Activated B cell treated with CpG ODN at 0.5 μM for 24 hours (primary cell): ENCODE measurements at places on chromosomes 6 and 20. TPM values are rescaled to one million over a fixed set of nuclear protein-coding genes. Genes with fewer than 3 reads are reported as not detected.

The CGA gene
- not detected in 2 replicates for total RNA-seq

DNA sequence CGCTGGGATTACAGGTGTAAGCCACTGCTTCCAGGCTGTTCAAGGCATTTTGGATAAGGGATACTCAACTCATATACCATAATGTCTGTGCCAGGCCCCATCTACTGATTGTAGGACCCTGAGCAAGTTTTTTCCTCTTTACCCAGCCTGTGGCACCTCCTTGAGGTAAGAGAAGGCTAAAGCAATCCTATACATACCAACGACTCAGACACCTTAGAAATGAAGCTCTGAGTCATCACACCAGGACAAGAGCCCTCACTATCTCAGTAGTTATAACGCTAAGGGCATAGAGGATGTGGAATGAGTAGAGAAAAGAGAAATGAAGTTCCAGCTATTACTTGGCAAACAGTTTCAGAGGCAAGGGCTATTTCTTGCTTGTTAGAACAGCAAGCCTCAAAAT is 16.9 kb downstream of the NDRG3 start:
- DNase-seq, result no peak
- no peak overlapping the region for H3K27ac ChIP-seq
- peaks cover 4% of the 10 kb centered on the region for H3K4me1 ChIP-seq
- no peaks in the 10 kb centered on the region for H3K36me3 ChIP-seq

DNA sequence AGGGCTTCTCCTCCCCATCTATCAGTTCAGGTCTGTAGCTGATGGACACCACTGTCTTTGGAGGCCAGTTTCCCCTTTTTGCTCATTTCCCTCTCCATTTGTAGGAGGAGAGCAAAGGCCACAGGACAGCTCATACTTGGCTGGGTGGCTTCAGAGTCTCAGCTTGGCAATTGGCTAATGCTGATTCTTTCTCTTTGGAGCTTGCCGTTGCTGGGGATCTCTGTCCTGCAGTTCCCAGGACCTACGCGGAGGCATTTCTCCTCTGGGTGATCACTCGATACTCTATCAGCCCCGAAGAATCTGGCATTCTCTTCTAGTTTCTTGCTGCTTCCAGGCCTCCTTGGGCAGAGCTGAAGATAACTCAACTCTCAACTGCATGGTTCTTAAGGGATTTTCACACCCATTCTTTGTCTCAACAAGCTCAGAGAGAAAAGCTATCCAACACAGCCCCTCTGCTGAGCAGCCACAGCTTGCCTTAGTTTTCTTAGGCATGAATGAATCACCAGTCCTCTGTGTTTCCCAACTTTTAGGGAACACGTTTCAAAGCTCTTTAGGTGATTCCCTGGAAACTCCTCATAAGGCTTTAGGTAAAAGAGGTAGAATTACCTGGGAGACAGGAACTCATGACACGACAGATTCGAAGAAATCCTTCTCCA is 19.2 kb upstream of the SSR1 start:
- H3K27ac ChIP-seq, result no peak overlapping the region
- no peak overlapping the region for H3K4me3 ChIP-seq
- no peaks in the 10 kb centered on the region for H3K4me1 ChIP-seq
- no peak for DNase-seq
- no peaks in the 10 kb centered on the region for H3K27me3 ChIP-seq
- no peaks in the 10 kb centered on the region for H3K36me3 ChIP-seq

The PRICKLE4 gene
- 0.75 TPM in 1 of 2 replicates, not detected in the other for total RNA-seq

The EMILIN3 gene
- total RNA-seq, result not detected in 2 replicates

The ABRACL gene
- total RNA-seq, result 63.5 and 63.8 TPM in 2 replicates

GRCh38 chr6:50666089-50666488 is 47.2 kb upstream of the TFAP2D start:
- no peaks in the 10 kb centered on the region for H3K27me3 ChIP-seq
- no peaks in the 10 kb centered on the region for H3K36me3 ChIP-seq
- no peak overlapping the region for H3K27ac ChIP-seq

GRCh38 chr6:65569505-65569904 is 137.5 kb downstream of the EYS start:
- H3K27ac ChIP-seq, result no peak overlapping the region
- H3K4me3 ChIP-seq, result no peak overlapping the region

DNA sequence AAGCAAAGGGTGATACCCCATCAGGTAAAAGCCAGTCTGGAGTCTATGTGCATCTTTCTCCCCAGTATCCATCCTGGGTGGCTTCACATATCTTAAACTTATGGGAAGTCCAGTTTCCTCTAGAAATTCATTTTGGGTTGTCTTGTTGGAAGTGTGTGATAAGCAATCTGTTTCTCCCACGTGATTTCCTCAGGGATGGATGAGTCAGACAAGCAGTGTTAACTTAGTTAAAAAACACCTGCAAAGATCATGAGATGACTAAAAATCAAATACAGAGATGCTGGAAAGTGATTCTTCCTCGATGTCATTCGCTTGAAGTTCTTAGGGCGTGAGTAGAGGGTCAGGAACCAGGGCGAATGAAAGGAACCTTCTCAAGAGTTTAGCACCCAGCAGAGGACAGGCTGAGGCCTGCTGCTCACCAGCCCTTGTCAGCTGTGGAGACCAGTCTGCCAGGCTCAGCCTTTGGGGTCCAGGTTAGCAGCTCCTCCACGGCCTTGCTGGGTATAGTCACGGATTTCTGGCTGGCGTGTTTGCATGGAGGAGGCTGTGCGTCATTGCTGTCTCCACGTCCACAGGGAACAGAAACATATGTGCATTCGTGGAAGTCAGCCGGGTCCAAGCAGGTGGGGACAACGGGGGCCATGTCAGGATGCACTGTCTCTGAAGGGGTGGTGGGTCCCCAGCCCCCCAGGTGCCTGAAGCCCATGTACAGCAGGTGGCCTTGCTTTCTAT is 2.8 kb upstream of the PNPLA1 start:
- H3K27me3 ChIP-seq, result peaks cover 8% of the 10 kb centered on the region
- DNase-seq, result no peak
- H3K27ac ChIP-seq, result no peak overlapping the region
- H3K36me3 ChIP-seq, result no peaks in the 10 kb centered on the region

- no peak overlapping the region for H3K4me3 ChIP-seq
- peaks cover 22% of the 10 kb centered on the region for H3K27me3 ChIP-seq
- DNase-seq, result no peak
- H3K36me3 ChIP-seq, result peaks cover 8% of the 10 kb centered on the region
Measured at GRCh38 chr6:169787797-169788196, 36.4 kb downstream of the ERMARD start.

DNA sequence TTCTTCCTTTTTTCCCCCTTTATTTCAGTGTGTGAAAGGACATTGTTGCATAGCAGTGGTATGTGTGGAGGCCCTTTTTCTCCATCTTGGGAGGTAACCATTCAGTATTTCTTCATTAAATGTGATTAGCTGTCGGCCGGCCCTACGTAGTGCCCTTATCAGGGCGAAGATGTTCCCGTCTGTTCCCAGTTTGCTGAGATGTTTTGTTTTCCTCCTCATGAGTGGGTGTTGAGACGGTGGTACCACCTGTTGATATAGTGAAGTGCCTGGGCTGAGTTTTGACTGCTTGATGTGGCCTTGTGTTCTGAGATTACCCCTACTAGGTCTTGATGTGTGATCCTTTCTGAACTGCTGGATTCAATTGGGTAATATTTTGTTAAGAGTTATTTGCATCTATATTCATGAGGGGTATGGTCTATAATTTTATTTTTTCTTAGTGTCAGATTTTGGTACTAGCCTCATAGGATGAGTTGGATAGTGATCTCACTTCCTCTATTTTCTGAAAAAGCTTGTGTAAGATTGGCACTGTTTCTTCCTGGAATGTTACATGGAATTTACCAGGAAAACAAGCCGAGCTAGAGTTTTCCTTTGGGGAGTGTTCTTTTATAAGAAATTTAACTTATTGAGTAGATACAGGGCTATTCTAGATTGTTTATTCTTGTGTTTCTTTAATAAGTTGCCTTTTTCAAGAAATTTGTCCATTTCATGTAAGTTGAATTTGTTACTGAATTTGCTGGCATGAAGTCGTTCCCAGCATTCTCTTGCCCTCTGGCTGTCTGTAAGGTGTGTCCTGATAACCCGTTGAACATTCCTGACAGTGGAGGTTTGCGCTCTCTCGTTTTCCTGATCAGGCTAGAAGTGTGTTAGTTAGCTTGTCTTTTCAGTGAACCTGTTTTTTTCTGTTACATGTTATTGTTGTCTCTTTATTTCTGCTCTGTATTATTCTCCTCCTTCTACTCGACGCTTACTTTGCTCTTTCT is 4.3 kb downstream of the MTG2 start:
- H3K4me1 ChIP-seq, result peaks cover 39% of the 10 kb centered on the region
- no peak overlapping the region for H3K4me3 ChIP-seq
- no peaks in the 10 kb centered on the region for H3K27me3 ChIP-seq

- H3K27ac ChIP-seq, result no peak overlapping the region
- H3K36me3 ChIP-seq, result no peaks in the 10 kb centered on the region
- DNase-seq, result no peak
- H3K27me3 ChIP-seq, result no peaks in the 10 kb centered on the region
Measured at GRCh38 chr6:53815381-53816119, 20.7 kb downstream of the LRRC1 start.

DNA sequence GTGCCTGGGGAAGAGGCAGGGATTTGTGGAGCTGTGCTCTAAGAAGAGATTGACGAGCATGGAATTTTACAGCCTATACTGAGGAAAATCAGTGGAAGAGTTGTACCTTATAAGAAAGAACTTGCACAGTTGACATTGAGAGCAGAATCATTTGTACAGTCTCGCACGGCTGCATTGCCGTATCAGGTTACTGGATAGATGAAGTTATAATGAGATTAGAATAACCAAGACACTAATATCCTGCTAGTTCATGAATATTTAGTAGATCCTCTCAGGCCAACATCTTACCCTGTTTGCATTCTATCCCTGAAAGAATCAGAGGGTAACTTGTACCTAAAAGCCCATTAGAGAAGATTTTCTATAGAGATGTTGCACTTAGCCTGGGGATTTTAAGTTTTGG is 447.1 kb downstream of the PREX1 start:
- H3K4me1 ChIP-seq, result peaks cover under 1% of the 10 kb centered on the region
- no peak overlapping the region for H3K27ac ChIP-seq
- peaks cover 20% of the 10 kb centered on the region for H3K27me3 ChIP-seq
- no peak overlapping the region for H3K4me3 ChIP-seq
- no peak for DNase-seq

DNA sequence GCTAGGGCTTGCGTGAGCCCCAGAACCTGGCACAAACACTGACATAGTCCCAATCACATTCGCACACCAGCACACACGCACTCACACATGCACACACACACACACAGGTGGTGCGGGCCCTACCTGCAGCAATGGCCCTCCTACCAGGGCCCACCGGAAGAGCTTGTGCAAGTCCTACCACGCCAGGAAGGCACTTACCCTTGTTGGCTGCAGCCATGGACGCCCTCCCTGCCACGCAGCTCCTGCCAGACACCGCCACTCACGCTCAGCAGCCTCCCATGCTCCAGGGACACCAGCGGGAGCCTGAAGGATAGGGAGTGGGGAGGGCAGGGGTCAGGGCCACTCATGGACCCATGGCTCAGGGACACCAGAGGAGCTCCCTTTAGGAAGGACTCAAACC is 7.7 kb downstream of the ADISSP start:
- H3K4me1 ChIP-seq, result peaks cover 11% of the 10 kb centered on the region
- H3K36me3 ChIP-seq, result peaks cover 18% of the 10 kb centered on the region
- H3K27ac ChIP-seq, result no peak overlapping the region
- H3K4me3 ChIP-seq, result no peak overlapping the region
- H3K27me3 ChIP-seq, result no peaks in the 10 kb centered on the region
- no peak for DNase-seq

GRCh38 chr6:35552285-35552917 is 39.7 kb upstream of the TULP1 start:
- no peak for DNase-seq
- peaks cover 2% of the 10 kb centered on the region for H3K36me3 ChIP-seq
- no peak overlapping the region for H3K27ac ChIP-seq
- H3K27me3 ChIP-seq, result peaks cover 20% of the 10 kb centered on the region

GRCh38 chr20:41061155-41061554 is 32.5 kb downstream of the TOP1 start:
- no peak overlapping the region for H3K4me3 ChIP-seq
- no peak for DNase-seq
- peaks cover 41% of the 10 kb centered on the region for H3K36me3 ChIP-seq

DNA sequence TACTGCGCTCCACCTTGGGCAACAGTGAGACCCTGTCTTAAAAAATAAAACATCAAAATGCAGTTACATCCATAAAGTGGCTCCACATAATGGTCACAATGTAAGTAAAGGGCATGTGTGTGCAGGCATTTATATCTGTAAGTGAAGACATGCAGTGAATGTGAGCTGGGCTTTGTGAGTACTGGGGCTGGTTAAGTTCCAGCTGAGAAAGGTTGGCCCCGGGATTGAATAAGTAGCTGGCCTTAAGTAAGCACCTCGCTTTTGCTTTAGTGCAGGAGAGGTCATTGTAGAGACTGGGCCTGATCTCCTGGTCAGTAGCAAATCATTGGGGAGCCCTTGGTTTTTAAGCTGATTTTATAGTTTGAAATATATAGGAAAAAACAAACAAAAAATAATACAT is 8.0 kb downstream of the QKI start:
- DNase-seq, result no peak
- H3K4me3 ChIP-seq, result no peak overlapping the region
- peaks cover 55% of the 10 kb centered on the region for H3K4me1 ChIP-seq
- H3K36me3 ChIP-seq, result peaks cover 2% of the 10 kb centered on the region

The ENPP5 gene
- 0.44 and 0.71 TPM in 2 replicates for total RNA-seq

GRCh38 chr6:105781248-105781647 is 304.9 kb upstream of the PRDM1 start:
- no peak overlapping the region for H3K27ac ChIP-seq
- H3K4me1 ChIP-seq, result peaks cover 9% of the 10 kb centered on the region
- no peak for DNase-seq
- no peaks in the 10 kb centered on the region for H3K27me3 ChIP-seq

DNA sequence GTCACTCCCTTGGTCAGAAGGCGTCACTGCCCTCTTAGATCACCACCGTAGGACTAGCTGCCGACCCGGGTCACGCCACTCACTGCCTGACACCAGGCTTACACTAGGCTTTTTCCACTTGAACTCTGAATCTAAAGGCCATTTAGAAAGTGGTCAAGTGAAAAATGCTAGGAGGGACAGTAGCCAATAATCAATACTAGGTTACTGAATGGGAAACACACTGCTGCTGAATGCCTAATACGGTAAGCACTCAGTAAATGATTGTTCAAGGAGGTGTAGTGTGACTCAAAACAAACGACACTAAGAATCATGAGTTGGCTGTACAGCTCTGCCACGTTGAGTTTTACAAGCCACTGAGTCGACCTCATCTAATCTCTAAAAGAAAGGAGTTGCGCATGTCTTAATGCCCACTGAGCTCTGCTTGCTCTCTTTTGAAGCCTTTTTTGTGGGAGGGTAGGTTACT is 760 bp upstream of the IBTK start:
- H3K27ac ChIP-seq, result peak overlapping the region; percentile 93
- H3K4me3 ChIP-seq, result peak overlapping the region; percentile 97
- H3K27me3 ChIP-seq, result no peaks in the 10 kb centered on the region
- peaks cover 11% of the 10 kb centered on the region for H3K36me3 ChIP-seq
- DNase-seq, result no peak

GRCh38 chr6:52509281-52510212 is 67.3 kb downstream of the TRAM2 start:
- H3K36me3 ChIP-seq, result peaks cover 82% of the 10 kb centered on the region
- H3K27me3 ChIP-seq, result no peaks in the 10 kb centered on the region
- H3K4me3 ChIP-seq, result no peak overlapping the region
- no peak overlapping the region for H3K27ac ChIP-seq
